ENCODE measurements at places on chromosomes 5 and 9.

GRCh38 chr5:177372034-177372896, 12.0 kb upstream of the SLC34A1 start:
- DNase-seq, result peak; percentile 30

DNA sequence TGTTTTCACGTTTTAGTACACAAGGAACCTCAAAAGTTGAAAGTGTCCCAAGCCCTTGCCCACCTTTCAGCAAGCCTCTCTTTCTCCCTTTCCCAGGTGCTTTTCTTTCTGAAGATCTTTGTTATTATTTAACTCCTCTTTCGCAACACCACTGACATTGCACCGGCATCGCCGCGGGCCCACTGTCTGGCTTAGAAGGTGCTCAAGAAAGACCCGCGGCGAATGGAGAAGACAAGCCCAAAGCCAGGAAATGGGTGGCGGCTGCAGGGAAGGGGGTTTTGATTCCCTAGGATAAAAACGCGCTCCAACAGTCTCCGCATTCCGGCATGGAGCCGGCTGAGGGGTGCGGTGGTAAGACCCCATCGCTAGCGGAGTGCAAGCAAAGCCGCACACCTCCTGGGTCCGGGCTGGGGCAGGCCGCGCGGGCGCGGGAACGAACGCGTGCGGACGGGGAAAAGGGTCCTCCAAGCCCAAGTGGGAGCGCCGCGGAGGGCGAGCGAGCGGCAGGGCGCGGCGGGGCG, 404 bp upstream of the AFAP1L1 start:
- no peak for DNase-seq

- DNase-seq, result no peak
Observed at GRCh38 chr9:34151398-34151797, 24.9 kb upstream of the DCAF12 start.

GRCh38 chr9:78397454-78397853, 100.5 kb downstream of the PSAT1 start:
- DNase-seq, result peak; percentile 16

- no peak for DNase-seq
Observed at GRCh38 chr9:3884736-3885135, 358.9 kb upstream of the RFX3 start.

Measured in H7 (cell line).